DMS79 treated with DMSO at 0.1 percent for 48 hours (cell line): ENCODE measurements at places on chromosomes 6 and 20.

DNA sequence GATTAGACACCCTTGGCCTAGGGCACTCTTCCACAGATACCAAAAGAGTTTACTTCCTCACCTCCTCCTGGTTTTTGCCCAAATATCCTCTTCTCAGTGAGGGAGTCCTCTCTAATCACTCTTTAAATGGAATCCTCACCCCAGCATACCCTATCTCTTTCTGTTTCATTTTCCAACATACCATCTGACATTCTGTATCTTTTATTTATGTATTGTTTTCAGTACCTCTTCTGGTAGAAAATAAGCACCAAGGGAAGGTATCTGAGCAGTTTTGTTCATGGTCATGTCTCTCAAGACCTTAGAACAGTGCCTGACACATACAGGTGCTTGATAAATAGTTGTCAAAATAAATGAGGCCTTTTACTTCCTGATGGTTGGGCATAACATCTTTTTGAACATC lies 55.1 kb downstream of the KIAA0408 start:
- DNase-seq, result no peak

- DNase-seq, result no peak
These were observed 85.2 kb downstream of the VEGFA start for GRCh38 chr6:43855247-43855646.

- DNase-seq, result no peak
These were observed 75.1 kb downstream of the COL12A1 start for GRCh38 chr6:75130784-75131183.

DNA sequence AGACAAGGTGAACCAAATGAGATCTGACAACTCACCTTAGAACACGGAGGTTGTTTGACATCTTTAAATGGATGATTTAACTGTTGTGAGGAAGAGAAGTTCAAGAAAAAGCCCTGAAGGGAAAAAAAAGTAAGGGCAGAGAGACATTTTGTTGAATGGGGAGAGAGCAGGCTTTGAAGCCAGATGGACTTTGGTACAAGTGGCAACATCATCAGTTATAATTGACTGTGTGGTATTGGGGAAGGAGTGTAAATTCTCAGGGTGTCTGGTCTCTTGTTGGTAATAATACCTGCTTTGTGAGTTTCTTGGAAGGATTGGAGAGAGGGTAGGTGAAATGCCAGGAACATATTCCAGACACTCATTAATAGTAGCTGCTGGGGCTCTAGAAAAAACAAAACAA lies 21.6 kb downstream of the OGFRL1 start:
- no peak for DNase-seq
